NCI-H510A (cell line): ENCODE measurements at places on chromosomes 13 and 19.

- DNase-seq, result no peak
Measured at GRCh38 chr13:86976521-86977324, 694.4 kb upstream of the SLITRK5 start.

- DNase-seq, result no peak
Measured at GRCh38 chr13:51235756-51236490, 13.7 kb downstream of the FAM124A start.

DNA sequence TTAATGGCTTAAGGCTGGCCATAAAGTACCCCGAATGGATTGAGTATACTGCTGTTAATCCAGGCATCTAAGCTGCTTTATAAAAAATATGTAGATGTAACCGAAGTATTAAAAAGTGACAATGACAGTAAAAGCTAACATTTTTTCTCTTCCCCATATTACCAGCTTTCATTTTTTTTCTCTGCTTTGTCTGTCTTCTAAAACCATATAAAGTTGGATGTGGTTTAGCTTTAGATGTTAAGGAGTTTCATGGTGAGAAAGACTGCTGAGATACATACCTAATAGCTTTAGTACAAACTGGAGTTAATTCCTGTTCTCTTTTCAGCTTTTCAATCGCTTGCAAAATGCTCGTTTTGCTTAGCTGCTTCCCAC is 838 bp downstream of the AKAP11 start:
- no peak for DNase-seq

- no peak for DNase-seq
Measured at GRCh38 chr19:11659612-11660011, 62.3 kb downstream of the ZNF627 start.

GRCh38 chr19:14770136-14770535 is 8.2 kb downstream of the ADGRE2 start:
- no peak for DNase-seq

DNA sequence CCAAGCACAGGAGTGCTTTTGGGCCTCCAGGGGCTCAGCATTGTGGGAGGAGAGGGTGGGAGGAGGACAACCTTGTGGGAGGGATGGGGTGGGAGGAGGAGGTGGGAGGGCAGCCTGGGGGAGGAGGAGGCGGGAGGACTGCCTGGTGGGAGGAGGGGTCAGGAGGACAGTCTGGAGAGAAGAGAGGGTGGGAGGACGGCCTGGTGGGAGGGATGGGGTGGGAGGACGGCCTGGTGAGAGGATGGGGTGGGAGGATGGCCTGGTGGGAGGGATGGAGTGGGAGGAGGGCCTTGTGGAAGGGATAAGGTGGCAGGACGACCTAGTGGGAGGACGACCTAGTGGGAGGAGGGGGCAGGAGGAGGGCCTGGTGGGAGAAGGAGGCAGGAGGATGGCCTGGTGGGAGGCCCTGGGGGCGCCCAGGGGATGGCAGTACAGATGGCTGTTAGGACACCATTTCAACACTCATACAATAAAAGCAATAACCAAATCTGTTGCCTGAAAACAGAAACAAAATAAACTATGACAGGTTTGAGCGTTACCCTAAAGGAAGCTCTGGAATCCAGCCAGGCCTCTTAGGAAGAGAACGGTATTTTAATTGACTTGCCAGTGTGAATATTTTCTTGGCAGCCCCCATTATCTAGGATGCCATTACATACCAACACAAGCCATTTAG is 63.7 kb downstream of the CRYL1 start:
- no peak for DNase-seq

DNA sequence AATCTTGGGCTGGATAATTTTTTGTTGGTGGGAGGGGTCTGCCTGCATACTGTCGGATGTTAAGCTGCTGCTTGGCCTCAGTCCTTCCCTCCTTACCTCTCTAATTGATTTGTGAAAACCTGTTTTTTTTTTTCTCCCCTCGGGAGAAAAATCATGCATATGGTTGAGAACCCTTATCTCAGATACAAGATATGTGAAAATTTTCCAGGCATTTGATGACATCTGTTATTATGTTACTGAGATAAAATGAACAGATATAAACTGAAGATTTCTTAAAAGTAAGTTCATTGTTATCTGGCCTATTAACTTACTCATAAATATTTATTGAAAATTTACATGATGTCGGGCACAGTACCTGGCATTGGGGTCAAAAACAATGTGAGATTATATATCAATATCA is 1375.7 kb downstream of the PCDH9 start:
- no peak for DNase-seq

- no peak for DNase-seq
Measured at GRCh38 chr13:22286338-22286737, 615.5 kb downstream of the FGF9 start.

GRCh38 chr13:45490068-45490467 is 25.3 kb downstream of the COG3 start:
- no peak for DNase-seq

- no peak for DNase-seq
Measured at GRCh38 chr13:85413664-85414063, 385.6 kb downstream of the SLITRK6 start.

- DNase-seq, result no peak
Measured at GRCh38 chr13:106348075-106348840, 187.2 kb downstream of the EFNB2 start.

GRCh38 chr13:86870444-86870843 is 800.7 kb upstream of the SLITRK5 start:
- no peak for DNase-seq

GRCh38 chr13:113884821-113885220 is 20.9 kb upstream of the GAS6 start:
- DNase-seq, result no peak

GRCh38 chr13:59416561-59416960 is 747.2 kb downstream of the DIAPH3 start:
- no peak for DNase-seq

DNA sequence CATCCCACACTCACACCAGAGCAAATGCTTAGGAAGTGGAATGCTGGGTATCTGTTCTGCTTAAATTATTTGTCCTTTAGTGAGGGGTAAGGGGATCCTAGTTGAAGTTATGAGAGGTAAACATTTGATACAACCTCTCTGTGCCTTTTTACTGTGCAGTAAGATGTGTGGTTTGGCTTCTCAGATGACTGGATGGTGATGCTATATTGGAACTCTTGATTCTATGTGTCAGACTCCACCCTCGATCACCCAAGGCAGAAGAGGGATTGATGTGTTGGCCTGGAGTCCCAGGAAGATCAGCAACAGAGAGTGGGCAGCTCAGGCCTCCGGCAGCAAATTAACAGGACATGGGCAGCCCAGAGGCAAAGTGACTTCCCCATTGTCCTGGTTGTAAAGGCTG is 66.7 kb downstream of the SIPA1L3 start:
- DNase-seq, result no peak

GRCh38 chr13:59837101-59837500 is 326.6 kb downstream of the DIAPH3 start:
- no peak for DNase-seq
